ENCODE measurements at places on chromosomes 12 and 14.

DNA sequence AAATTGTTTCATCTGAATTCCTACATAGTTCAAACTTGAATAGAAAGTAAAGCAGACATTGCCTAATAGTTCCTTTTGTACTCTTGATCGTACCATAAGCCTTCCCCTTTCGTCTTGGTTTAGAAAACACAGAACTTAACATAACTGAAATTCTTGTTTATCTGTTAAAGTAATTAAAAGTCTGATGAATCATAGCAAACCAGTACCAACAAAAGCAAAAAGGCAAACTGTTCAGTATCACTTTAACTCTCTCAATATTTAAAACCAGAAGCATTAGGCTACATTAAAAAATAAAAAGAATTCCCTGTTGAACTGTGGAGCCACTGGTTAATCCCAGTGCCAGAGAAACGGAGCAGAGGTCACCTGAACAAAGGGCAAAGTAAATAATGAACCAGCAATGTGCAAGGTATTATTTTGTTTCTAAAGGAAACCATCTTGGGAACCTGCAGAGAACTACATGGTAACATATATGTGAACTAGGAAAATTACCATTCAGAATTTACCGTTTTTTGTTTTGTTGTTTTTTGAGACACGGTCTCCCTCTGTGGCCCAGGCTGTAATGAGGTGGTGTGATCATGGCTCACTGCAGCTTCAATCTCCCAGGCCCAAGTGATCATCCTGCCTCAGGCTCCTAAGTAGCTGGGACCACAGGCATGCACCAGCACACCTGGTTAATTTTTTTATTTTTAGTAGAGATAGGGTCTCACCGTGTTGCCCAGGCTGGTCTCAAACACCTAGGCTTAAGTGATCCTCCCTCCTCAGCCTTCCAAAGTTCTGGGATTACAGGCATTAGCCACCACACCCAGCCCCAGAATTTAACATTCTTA lies 17.1 kb upstream of the HIGD1C start:
- no peak overlapping the region for H3K27ac ChIP-seq
- H3K36me3 ChIP-seq, result no peaks in the 10 kb centered on the region
- no peak for DNase-seq
- H3K27me3 ChIP-seq, result no peaks in the 10 kb centered on the region
- no peak overlapping the region for H3K4me3 ChIP-seq
- no peaks in the 10 kb centered on the region for H3K4me1 ChIP-seq

- H3K27me3 ChIP-seq, result no peaks in the 10 kb centered on the region
- H3K4me1 ChIP-seq, result no peaks in the 10 kb centered on the region
- no peak overlapping the region for H3K27ac ChIP-seq
- no peaks in the 10 kb centered on the region for H3K36me3 ChIP-seq
- DNase-seq, result no peak
These were observed 562.2 kb downstream of the VRK1 start for GRCh38 chr14:97359341-97359740.

DNA sequence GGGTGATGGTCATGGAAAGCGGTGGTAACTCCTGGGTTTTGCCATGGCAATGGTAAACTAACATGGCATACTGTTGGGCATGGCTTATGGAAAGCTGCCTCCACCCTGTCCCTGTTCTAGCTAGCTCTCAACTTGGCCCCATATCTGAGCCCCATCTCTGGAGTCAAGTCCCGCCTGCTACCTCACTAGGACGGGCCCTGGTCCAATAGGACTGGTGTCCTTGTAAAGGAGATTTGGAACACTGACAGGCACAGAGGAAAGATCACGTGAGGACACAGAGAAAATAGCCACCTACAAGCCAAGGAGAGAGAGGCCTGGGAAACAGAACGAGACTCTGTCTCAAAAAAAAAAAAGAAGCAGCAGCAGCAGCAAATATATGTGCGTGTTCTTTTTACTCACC lies 59.8 kb downstream of the RNFT2 start:
- DNase-seq, result no peak
- H3K4me1 ChIP-seq, result no peaks in the 10 kb centered on the region
- H3K4me3 ChIP-seq, result no peak overlapping the region
- H3K27me3 ChIP-seq, result no peaks in the 10 kb centered on the region

DNA sequence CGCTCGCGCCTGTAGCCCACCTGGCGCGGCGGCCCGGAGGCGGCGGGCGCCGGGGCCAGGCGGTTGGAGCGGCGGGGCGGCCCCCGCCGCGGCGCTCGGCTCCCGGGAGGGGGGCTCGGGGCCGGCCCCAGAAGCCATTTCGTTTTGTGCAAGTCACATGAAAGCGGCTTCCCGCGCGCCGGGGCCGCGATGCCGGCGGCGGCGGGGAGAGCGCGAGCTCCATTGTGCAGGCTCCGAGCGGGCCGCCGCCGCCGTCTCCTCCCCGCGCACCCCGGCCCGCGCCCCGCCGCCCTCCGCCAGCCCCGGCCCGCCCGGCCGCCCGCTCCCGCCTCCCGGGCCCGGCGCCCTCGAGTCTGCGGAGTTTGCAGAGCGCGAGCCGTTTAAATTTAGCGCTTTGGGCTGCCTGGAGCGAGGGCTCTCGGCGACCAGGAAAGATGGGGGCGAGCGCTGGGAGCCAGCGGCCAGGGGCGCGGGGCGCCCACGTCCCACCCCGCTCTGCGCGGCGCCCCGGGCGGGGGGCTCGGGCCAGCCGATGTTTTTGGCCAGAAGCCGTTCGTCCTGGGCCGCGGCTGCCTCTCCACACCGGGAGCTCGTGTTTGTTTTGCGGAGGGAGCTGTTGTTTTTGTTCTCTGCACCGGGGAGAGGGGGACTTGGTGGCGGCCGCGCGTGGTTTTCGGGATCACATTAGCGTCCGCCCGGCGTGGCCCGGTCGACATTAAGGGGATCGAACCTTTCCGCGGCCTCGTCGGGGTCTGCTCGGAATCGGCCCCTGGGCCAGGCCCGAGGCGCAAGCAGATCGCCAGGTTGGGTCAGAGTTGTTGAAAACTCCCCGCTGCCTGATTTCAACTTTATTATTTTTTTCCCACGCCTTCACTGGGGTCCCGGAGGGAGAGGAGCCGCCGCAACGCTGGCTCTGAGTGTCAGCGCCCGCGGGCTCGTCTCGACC lies 982 bp downstream of the BCL7A start:
- peaks cover 20% of the 10 kb centered on the region for H3K4me1 ChIP-seq
- H3K27me3 ChIP-seq, result peaks cover 32% of the 10 kb centered on the region
- H3K36me3 ChIP-seq, result no peaks in the 10 kb centered on the region
- DNase-seq, result no peak
- H3K4me3 ChIP-seq, result peak overlapping the region; percentile 41

DNA sequence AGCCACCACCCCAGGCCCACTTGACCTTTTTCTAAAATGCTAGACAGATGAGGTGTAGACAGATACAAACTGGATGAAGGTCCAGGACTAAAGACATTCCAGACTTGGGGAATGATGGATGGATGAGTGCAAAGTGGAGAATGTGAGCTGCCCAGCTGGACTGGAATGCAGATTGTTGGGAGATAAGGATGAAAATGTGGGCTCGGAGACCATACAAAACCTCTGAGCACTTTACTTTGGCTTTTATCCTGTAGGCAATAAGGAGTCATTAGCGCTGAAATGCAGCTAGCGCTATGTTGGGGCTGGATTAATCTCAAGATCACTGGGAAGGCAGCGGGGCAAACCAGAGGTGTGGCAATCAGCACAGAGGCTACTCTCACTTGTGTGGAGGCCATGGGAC lies 64.7 kb upstream of the GNPNAT1 start:
- no peaks in the 10 kb centered on the region for H3K4me1 ChIP-seq
- H3K36me3 ChIP-seq, result no peaks in the 10 kb centered on the region
- no peaks in the 10 kb centered on the region for H3K27me3 ChIP-seq
- no peak overlapping the region for H3K27ac ChIP-seq

DNA sequence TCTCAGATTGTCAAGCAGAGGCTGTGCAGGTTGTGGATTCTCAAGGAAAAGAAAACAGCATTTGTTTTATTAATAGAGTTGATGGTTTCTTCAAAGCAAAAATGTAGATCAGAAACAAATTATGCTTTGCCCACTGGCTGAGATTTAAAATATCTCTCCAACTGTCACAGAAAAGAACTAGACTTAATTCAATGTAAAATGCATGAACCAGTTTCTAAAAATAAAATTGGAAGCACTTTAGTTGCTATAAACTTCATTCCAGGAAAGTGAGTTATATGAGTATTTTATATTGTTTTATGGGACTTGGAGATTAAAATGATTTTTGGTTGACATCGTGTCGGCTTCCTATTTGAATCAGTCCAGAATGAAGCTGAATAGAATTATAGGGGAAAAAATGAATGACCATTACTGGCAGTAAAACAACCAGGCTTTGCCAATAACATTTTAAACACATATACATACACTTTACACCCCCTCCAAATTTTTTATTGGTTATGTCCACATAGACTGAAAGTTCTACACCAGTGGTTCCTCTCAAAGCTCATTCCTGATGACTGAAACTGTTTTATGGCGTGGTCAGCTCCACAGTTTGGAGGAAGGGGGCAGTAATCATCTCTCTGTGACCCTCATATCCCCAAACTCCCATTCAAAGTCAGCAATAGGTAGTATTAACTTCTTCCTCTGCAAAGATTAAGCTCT lies 55.5 kb upstream of the DAAM1 start:
- H3K4me1 ChIP-seq, result no peaks in the 10 kb centered on the region
- no peaks in the 10 kb centered on the region for H3K36me3 ChIP-seq
- no peak overlapping the region for H3K4me3 ChIP-seq
- H3K27me3 ChIP-seq, result peaks cover 5% of the 10 kb centered on the region
- no peak for DNase-seq
- H3K27ac ChIP-seq, result no peak overlapping the region

DNA sequence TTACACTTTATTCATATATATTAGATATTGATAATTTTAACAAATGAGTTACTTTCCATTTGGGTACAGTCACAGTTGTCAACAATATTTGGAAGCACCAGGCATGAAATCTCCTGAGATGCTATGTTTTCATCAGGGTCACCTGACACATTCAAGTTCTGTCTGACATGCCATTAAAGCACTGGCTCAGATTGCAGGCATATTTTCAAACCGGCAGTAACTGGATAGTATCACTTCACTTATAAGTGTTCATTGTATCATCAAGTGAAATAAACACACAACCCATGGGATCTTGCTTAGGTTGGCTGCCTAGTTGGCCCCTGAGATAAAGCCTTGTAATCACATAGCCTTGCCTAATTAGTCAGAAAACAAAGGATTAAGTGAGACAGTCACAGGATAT lies 4.8 kb downstream of the IFNG start:
- no peak overlapping the region for H3K27ac ChIP-seq
- no peaks in the 10 kb centered on the region for H3K4me1 ChIP-seq
- DNase-seq, result no peak
- no peak overlapping the region for H3K4me3 ChIP-seq
- peaks cover 3% of the 10 kb centered on the region for H3K36me3 ChIP-seq
- no peaks in the 10 kb centered on the region for H3K27me3 ChIP-seq

GRCh38 chr12:75414671-75415070 lies 23.8 kb downstream of the GLIPR1L2 start:
- H3K27me3 ChIP-seq, result no peaks in the 10 kb centered on the region
- no peak overlapping the region for H3K4me3 ChIP-seq
- H3K4me1 ChIP-seq, result no peaks in the 10 kb centered on the region

GRCh38 chr12:131452444-131452860 lies 258.4 kb upstream of the SFSWAP start:
- no peak overlapping the region for H3K4me3 ChIP-seq
- no peaks in the 10 kb centered on the region for H3K36me3 ChIP-seq
- H3K27me3 ChIP-seq, result peaks cover 31% of the 10 kb centered on the region
- H3K27ac ChIP-seq, result no peak overlapping the region

DNA sequence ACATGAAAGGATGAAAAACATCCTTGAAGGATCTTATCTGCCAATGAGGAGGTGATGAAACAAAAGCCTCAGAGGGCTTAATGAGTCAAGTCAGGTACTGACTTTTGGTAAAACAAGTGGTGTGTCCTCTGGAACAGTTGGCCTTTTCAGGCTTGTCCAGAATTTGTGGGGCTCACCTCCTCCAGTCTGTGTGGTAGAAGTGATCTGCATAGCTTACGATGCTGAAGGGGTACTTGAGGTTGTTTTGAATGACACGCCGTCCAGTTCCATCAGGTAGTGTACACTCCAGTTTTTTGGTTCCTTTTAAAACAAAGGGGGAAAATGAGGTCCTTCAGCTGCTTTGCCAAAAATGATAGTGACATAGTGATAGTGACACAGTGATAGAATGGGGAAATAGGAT lies 17.0 kb downstream of the RTRAF start:
- peaks cover 99% of the 10 kb centered on the region for H3K36me3 ChIP-seq
- H3K27ac ChIP-seq, result no peak overlapping the region
- no peaks in the 10 kb centered on the region for H3K4me1 ChIP-seq
- DNase-seq, result no peak
- no peaks in the 10 kb centered on the region for H3K27me3 ChIP-seq

- peaks cover 35% of the 10 kb centered on the region for H3K4me1 ChIP-seq
- peak overlapping the region; percentile 92 for H3K4me3 ChIP-seq
- DNase-seq, result no peak
These were observed 653 bp downstream of the PA2G4 start for GRCh38 chr12:56104815-56105608.

GRCh38 chr12:43976027-43976426 lies 140.1 kb downstream of the TMEM117 start:
- no peaks in the 10 kb centered on the region for H3K4me1 ChIP-seq
- no peaks in the 10 kb centered on the region for H3K36me3 ChIP-seq
- DNase-seq, result no peak
- H3K27me3 ChIP-seq, result no peaks in the 10 kb centered on the region

DNA sequence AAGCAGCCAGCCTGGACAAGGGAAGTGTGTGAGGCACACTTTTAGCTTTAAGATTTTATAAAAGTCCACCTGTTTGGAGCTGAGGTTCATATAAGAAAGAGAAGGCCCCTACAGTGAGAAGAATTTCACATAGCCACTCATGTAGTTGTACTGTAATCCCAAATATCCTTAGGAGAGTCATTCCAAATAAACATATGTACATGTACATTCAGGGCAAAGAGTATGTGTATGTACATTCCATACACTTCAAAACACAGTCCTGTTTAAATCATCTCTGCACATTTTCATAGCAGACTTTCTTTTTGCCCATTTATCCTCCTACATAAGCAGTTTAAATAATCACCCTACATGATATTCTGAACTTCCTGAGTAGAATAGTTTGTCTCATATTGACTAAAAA lies 87.6 kb downstream of the GPR65 start:
- no peaks in the 10 kb centered on the region for H3K27me3 ChIP-seq
- H3K27ac ChIP-seq, result no peak overlapping the region
- no peaks in the 10 kb centered on the region for H3K36me3 ChIP-seq
- no peak overlapping the region for H3K4me3 ChIP-seq
- DNase-seq, result no peak
- no peaks in the 10 kb centered on the region for H3K4me1 ChIP-seq

Data from T-cell (primary cell).